ENCODE measurements at places on chromosomes 4 and X.

- DNase-seq, result no peak
Measured at GRCh38 chr4:123788577-123788976, 392.0 kb downstream of the SPRY1 start.

GRCh38 chr4:86060341-86060740 lies 299.5 kb downstream of the MAPK10 start:
- DNase-seq, result no peak

DNA sequence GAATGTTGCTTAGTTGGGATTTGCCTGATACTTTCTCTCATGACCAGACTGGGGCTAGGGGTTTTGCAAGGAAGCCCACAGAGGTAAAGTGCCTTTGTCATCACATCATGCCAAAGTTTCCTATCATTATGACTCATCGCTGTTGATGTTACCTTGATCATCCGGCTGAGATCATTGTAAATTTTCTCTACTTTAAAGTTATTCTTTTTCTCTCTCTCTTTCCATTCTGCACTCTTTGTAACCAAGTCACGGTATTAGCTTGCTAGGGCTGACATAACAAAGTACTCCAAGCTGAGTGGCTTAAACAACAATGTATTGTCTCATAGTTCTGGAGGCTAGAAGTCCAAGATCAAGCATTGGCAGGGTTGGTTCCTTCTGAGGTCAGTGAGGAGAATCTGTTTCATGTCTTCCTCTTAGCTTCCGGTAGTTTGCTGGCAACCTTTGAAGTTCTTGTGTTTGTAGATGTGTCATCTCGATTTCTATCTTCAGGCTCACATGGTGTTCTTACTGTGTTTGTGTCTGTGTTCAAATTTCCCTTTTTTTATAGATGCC lies 113.0 kb downstream of the DTHD1 start:
- no peak for DNase-seq

GRCh38 chr4:145438298-145438697 lies 43.4 kb upstream of the SMAD1 start:
- DNase-seq, result no peak

DNA sequence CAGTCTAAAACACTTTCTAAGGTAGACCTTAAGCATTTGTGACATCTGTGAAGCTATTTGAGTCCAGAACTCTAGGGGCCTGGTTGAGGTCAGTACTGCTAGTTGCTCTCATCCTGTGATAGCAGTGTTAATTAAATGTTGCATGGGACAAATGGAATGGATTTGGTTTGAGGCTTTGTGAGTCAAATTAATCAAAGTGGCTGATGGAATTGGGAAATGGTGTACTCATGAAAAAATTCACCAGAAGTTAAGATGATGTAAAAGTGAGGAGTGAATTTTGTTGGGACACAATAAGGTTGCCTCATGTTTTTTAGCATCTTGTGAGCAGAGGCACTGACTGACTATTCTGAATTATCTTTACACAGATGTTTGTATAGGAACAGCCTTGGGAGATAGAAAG lies 99.2 kb upstream of the ARSJ start:
- DNase-seq, result no peak

- no peak for DNase-seq
Measured at GRCh38 chrX:112941209-112941837, 100.7 kb upstream of the AMOT start.

- DNase-seq, result no peak
Measured at GRCh38 chr4:20126906-20127305, 124.8 kb upstream of the SLIT2 start.

- no peak for DNase-seq
Measured at GRCh38 chrX:31272472-31272775, 200.6 kb upstream of the FTHL17 start.

DNA sequence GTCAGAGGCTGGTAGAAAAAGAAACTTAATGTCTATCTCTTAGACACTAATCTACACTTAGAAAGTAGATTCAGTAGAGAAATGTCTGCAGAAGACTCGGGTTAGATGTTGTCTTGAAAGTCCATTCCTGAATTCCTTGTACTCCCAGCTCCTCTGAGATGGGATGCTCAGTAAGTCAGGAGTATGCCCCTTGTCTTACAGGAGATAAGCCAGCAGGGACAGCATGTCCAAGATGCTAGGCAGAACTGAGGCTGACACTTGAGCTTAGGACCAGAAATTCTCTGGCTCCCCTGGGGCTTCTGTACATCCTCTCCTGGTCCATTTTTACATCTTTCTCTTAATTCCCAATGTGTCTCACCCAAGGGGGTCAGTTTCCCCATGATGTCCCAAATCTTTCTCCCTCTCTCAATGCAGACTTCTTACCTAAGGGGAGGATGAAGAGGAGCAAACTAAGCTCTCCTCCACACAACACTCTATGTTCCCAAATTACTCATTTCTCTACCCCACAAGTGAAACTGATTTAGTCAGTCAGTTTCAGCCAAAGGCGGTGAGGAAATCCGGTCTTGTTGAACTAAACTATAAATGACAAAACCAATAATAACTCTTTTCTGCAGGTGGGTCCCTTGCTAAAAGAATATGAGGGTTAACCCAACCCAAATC lies 558.2 kb upstream of the DIPK2B start:
- DNase-seq, result no peak

DNA sequence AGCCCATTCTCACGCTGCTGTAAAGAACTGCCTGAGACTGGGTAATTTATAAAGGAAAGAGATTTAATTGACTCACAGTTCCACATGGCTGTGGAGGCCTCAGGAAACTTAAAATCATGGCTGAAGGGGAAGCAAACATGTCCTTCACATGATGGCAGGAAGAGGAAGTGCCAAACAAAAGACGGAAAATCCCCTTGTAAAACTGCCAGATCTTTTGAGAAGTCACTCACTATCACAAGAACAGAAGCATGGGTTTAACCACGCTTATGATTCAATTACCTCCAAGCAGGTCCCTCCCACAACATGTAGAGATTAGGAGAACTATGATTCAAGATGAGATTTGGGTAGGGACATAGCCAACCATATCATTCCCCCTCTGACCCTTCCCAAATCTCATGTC lies 335.5 kb downstream of the IL15 start:
- no peak for DNase-seq

DNA sequence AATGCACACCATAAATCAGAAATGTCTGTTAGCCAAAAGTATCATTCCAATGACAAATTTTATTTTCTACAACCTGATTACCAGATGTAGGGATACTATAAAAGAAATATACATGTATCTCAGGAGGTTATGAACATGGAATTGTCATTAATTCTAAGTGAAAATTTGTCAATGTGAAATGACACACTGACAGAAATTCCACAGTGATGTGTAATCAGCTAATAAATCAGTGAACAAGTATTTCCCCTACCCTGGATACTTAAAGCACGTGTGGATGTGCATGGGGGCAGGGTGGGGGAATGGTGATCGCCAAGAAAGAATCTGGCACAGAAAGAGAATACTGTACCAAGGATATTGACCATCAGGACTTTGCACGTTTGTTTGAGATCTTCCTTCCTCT lies 123.6 kb downstream of the SH3RF1 start:
- DNase-seq, result no peak

DNA sequence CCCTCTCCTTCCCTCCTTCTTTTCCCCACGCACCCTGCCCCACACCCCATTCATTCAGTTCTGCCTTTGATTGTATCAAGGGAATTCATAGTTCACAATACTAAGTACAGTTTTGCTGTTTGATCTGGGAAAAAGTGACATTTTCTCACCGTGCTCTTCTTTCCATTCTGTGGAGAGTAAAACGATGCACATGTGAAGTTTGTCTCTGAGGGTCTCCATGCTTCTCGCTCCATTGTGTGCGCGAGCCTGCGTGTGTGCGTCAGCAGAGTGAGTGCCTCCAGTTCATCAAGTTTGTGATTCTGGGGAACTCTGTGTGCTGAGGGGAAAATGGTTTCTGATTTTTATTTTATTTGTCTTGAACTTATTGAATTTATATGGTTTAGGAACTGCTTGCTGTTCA lies 1.9 kb downstream of the STK26 start:
- no peak for DNase-seq
